ENCODE measurements at places on chromosomes 1 and 21.
A peak's percentile ranks its signal among the peaks of the same experiment; 100 is the strongest.

DNA sequence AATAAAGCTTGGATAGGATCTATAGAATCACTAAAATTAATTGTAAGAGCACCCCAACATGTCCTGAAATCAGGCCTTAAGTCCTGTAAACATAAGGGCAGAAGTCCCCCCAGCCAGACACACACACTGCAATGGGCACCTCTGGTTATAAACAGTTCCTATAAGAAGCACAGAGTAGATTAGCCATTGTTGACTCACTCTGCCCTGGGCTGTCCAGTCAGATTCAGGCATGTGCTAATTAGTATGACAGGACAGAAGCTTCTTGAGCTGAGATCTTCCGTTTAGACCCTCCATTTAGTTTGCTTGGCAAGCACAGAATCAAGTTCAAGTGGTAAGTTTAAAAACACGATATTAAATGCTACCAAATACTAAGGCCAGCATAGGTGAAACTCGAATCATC, 11.8 kb upstream of the DENND1B start:
- DNase-seq: no peak

- no peak for DNase-seq
These were observed 28.3 kb downstream of the NCMAP start for GRCh38 chr1:24584171-24584647.

DNA sequence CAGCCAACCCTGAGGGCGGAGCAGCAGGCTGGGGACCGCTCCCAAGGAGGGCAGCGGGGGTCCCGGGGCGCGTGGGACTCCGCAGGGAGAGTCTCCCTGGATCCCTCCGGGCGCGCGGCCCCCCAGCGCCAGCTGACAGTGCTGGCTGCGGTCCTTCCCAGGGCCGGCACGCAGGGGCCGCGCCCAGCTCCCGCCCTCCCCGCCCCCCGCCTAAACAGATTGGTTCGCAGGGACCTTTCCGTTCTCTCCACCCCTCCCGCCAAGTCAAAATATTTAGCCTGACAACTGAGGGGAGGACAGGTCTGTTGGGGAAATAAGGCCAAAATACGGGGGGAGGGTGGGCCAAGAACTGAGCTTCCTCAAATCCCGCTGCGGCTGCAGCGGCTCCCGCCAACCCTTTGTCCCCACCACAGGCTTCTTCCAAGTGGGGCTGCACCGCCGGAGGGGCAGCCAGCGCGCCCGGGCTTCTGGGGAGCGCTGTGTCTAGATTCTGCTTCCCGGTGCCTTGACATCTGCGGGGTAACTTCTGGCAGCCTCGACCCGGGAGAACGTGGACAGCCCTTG, at the start of gene INSRR:
TSS of gene INSRR (minus strand) at position 159 of the 564 bp plus-strand sequence. CDS start 496 bp downstream, outside the sequence.
- no peak for DNase-seq

- DNase-seq: no peak
These were observed 32.5 kb upstream of the FHAD1 start for GRCh38 chr1:15214527-15214926.

DNA sequence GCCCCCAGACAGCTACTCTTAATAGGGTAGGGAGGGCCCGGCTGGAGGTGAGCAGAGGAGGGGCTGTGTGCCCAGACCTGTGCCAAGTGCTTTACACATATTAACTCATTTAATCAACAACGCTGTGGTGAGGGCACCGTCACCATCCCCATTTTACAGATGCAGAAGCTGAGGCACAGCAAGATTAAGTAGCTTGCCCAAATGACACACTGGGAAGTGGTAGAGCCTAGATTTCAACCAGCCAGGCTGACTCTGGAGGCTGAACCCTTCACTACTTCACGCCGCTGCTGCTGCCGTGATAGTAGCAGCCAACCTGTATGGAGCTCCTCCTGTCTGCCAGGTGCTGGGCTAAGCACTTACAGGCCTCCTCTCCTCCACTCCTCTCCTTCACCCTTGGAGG, 127.2 kb downstream of the PTPRU start:
- no peak for DNase-seq

DNA sequence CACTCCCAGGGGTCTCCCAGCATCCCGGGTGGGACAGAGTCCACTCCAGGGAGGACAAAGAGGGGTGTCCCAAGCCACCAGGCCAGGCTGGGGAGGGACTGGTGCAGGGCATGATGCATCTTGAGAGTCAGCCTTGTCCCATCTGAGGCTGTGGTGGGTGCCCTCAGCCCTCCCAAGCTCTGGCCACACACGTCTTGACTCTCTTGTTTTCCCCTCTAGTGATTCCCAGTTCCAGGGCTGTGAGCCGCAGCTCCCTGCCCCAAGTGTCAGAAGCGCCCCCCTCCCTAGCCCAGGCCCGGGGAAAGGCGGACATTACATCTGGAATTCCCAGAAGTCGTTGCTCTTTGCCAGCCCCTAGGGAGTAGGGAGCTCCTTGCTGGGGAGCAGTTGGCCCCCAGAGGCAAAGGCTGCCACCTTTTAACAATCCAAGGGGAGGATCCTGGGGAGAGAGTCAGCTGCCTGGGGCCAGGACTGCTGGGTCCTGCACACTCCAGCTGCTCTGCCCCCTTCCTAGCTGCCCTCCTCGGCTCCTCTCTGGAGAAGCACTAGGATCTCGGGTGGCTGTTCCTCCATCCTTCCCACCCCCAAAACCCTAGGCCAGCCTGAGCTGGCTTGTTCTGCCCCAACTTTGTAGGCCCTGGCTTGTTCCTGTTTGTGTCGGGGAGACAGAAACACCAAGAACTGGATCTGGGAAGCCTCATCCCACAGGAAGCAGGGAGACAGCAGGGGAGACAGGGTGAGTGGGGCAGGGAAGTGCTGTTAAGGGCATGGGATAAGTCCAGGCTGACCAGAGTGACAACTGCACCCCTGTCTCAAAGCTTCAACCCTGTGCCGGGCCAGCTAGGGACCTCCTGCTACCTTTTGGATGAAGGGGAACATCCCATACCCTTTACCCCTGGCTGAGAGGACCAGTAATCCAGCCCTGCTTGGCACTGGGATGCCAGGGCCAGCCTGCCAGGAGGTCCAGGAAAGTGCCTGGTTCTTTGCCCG, 3.2 kb upstream of the PTPN7 start:
- DNase-seq: no peak

DNA sequence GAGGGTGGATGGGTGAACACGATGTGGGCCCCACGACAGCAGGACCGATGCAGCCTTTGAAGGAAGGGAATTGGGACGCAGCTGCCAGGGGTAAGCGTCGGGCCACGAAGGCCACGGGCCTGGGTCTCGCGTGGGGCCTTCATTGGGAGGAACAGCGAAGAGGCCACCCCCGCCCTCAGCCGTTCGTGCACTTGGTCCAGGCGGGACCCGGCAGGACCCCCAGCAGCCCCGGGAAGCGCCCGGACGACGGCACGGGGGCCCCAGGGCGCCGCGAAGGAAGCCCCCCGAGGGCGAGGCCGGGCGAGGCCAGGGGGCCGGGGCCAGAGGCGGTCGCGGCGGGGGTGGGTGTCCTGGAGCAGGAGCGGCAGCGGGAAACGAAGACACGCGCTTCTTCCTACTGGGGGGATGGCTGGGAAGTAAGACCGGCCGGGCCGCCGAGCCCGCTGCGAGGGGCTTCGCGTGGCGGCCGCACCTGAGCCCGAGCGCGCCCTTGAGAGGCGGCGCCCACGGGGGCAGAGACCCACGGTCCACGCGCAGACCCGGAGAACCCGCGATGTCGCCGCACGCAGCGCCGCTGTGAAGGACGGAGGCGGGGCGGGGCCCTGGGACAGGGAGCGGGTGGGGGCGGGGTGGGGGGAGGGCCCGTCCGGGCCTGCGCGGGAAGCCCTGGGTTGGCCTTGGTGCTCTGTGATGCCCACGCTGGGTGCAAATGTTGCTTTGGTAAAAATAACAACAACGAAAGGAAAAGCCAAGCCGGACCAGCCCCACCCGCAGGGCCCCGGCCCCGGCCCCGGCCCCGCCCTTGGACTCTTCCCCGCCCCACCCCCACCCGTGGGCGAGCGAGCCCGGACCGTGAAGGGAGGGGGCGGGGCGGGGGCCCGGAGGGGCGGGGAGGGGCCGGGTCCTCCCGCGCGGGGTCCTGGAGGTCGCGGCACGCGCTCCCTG, 56.0 kb upstream of the ADARB1 start:
- DNase-seq: no peak

GRCh38 chr21:29155118-29155932, 24.9 kb downstream of the MAP3K7CL start:
- DNase-seq: no peak

DNA sequence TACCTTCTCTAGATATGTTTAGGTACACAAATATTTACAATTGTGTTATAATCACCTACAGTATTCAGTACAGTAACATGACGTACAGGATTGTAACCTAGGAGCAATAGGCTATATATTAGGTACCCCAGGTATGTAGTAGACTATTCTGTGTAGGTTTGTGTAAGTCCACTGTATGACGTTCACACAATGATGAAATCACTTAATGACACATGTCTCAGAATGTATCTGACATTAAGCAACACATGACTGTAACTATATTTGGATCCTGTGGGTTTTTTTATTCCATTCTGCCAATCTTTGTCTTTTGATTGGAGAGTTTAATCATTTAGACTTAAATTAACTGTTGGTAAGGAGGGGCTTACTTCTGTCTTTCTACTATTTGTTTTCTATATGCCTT, 52.1 kb downstream of the STYXL2 start:
- DNase-seq: no peak

GRCh38 chr1:2821966-2822620, 20.6 kb upstream of the TTC34 start:
- DNase-seq: peak; percentile 48

DNA sequence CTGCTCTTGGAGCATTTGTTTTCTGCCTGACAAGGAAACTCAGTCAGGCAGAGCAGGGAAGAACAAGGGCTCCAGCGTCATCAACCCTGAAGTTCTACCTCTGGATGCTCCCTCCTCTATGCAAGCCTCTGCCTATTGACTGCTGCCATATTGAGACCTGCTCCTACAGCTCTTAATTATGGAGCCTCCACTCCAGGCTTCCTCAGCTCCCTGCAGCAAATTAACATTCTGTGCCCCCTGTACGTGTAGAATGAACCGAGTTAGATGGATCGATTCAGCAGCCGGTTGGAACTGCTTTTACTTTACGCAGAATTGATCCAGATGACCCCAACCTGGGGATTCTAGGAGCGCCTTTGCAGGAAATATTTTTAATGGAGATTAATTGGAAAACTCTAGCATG, 68.7 kb downstream of the KIRREL1 start:
- no peak for DNase-seq

- no peak for DNase-seq
These were observed 124.2 kb upstream of the IFFO2 start for GRCh38 chr1:19080721-19081120.

- DNase-seq: peak; percentile 11
These were observed 3.0 kb downstream of the FCAMR start for GRCh38 chr1:206967096-206967849.

- DNase-seq: peak; percentile 88
These were observed 1.9 kb downstream of the EEIG2 start for GRCh38 chr1:108561689-108562326.

DNA sequence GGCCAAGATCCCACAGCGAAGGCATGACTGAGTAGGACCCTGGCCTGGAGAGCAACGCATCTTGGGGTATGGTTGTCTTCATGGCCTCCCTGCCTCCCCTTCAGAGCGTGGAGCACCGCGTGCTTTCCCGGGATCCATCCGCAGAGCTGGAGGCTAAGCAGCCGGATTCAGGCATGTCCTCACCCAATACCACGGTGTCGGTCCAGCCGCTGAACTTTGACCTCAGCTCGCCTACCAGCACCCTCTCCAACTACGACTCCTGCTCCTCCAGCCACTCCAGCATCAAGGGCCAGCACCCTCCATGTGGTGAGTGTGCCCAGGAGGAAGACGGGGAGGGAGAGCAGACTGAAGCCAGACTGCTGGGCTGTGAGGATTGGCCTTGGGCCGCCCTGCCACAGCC, 19.8 kb downstream of the ESPN start:
- no peak for DNase-seq

GRCh38 chr21:37769656-37770055, 146.6 kb downstream of the KCNJ6 start:
- DNase-seq: no peak

- DNase-seq: no peak
These were observed 20.4 kb upstream of the ITLN2 start for GRCh38 chr1:160975026-160975425.

DNA sequence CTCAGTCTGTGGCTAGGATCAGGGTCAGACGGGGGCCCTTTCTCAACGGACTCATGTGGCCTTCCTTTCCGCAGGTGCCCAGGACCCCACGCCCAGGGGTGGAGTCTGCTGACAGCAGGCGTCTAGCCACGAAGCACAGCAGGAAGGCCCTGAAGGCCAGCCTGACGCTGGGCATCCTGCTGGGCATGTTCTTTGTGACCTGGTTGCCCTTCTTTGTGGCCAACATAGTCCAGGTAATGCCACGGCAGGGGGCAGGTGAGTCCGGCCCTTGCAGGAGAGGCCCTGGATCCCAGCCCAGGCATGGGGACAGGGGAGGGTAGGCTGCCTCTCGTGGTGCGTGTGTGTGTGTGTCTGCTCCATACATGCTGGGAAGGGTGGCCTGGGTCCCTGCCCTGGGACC, 13.8 kb downstream of the HTR6 start:
- DNase-seq: no peak

- no peak for DNase-seq
These were observed 35.5 kb downstream of the IFNAR1 start for GRCh38 chr21:33360281-33360680.

DNA sequence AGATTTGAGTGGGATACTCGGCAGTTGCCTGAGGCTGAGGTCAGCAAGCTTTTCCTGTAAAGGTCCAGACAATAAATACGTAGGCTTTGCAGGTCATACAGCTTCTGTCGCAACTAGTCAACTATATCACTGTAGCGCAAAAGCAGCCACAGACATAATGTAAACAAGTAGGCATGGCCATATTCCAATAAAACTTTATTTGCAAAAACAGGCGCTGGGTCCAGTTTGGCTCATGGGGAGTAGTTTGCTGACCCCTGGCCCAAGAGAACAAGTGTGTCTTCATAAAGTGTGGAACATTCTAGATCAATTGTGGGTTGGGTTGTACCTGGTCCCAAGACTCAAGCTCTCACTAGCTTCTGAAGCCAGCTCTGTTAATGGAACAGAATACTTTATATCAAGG, 78.8 kb downstream of the MIS18A start:
- no peak for DNase-seq

DNA sequence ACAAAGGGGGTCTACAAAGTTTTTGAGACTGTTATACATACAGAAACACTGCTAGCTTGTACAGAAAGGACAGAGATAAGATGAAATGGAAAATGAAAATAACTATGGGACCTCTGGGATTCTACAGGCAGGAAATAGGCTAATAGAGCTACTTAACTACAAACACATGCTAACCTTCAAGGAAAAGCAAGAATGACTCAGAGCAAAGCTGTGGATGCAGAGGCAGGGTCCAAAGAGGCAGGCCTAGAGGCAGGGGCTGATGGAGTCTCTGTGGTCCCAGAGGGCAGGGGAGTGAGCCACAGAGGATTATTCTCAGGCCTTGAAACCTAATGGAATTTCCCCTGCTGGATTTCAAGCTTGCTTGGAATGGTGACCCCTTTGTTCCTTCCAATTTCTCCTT, 18.7 kb upstream of the GOLT1A start:
- no peak for DNase-seq

- DNase-seq: peak; percentile 34
These were observed 908 bp downstream of the DDI2 start for GRCh38 chr1:15618077-15618654.
